Stimulated activated CD4-positive, alpha-beta T cell treated with anti-CD3 and anti-CD28 coated beads, TNF-alpha, amount 100 ng/mL, for 24 hours (primary cell): ENCODE measurements at places on chromosomes 3 and 15.

DNA sequence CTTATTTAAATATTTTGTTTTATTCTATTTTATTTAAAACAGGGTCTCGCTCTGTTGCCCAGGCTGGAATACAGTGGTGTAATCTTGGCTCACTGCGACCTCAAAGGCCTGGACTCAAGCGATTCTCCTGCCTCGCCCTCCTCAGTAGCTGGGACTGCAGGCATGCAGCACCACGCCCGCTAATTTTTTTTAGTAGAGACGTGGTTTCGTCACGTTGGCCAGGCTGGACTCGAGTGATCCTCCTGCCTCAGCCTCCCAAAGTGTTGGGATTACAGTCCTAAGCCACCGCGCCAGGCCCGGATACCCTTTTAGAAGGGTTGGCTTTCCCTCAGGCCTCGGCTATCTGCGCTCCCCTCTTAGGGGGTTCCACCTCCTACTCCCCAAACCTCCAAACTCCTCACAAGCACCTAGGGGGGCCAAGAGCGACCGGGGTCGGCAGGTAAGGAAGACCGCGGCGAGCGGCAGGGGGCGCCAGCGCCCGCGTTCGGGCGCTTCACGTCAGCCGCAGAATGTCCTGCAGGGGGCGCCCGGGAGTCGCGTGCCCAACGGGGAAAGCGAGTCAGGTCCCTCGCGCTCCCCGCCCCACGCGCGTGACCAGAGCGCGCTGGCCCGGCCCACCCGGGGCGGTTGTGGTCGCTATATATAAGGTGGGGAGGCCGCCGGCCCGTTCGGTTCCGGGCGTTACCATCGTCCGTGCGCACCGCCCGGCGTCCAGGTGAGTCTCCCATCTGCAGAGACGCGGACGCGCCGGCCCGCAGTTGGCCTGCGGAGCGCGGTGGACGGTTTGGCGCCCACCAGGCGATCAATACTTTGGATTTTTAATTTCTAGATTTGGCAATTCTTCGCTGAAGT, 51.8 kb upstream of the GATM start:
- peak; percentile 70 for DNase-seq

GRCh38 chr3:127606086-127606805, 8.0 kb downstream of the MCM2 start:
- no peak for DNase-seq

GRCh38 chr15:77421370-77421700, 647 bp downstream of the HMG20A start:
- no peak for DNase-seq

DNA sequence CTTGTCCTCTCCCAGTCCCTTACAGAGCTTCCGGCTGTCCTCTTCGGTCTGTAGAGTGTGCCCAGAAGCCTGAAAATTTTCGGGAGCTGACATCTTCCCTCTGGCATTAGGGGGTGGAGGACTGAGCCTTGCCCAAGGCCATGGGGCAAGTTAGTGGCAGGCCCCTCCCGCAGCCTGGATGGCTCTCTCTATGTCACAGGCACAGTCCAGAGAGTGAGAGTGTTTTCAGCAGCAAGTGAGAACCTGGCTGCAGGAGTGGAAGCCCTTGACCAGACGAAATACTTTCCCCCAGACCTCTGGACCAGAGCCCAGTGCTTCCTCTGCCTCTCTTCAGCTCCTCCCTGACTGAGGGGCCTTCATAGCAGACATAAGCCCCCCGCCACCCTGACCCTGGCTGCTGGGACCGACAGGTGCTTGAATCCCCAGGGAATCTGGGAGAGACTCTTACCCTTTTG, 50.5 kb upstream of the SEC22A start:
- no peak for DNase-seq

DNA sequence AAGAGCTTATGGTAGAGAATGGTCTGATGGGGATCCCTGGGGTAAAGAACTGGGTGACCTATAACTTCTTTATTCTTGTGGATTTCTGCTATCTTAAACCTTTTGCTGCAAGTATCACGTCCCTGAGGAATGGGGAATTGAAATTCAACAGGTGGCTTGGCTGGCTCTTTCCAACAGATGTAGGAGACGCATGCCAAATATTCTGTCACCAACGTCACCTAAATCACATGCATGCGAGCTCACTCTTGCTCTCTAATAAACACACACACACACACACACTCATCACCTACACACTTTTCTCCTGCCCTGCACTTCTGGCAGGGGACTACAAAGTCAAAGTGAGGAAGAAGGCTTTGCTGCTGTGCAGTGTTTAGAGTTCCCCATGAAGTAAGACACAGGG, 145.8 kb upstream of the NECTIN3 start:
- no peak for DNase-seq

DNA sequence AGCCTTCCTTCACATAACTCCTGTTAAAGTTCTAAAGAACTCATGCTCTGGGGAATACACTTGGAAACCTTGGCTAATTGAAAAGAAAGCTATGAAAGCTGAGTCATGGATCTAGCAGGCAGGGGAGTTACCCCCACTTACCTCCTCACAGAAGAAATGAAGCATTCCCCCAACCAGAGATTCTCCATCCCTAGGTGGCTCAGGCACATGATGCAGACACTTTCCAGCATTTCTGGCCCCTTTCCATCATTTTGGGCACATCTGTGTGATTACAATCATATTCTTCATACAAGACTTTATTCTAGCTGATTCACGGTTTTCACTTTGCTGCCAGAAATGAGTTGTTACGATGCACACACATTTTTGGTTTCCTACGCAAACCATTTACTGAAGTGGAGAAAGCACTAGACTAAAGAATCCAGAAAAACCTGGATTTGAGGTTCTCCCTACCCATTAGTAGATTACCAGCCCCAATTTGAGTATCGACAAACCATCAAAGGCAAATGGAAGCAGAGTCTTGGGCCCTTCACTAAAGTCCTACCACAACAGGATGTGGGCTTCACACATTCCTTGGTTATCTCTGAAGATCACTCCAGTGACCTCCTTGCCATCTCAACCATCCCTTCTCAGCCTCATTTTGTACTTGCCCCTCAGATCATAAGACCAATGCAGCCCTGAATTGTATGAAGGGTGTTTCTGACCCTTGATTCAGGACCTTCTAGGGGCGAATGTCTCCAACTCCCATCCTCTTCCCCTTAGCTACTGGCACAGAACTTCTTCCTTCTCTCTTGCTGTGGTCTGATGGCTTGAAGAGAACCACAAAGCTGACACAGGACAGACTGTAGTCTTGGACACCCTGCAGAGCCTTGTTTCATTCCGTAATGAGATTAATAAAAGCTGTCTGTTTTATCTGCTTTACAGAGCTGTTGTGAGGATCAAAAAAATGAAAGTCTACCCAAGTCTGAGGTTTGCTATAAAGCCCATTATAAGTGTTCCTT, 42.5 kb upstream of the SNRK start:
- DNase-seq: no peak

GRCh38 chr3:127675651-127676391, 3.1 kb downstream of the ABTB1 start:
- DNase-seq: no peak

- no peak for DNase-seq
Measured at GRCh38 chr15:76204916-76205460, 106.3 kb downstream of the ETFA start.

GRCh38 chr3:135079095-135079494, 284.0 kb downstream of the EPHB1 start:
- no peak for DNase-seq

GRCh38 chr3:13831386-13831996, 48.4 kb downstream of the WNT7A start:
- DNase-seq: no peak

GRCh38 chr3:197393711-197394110, 95.3 kb upstream of the DLG1 start:
- no peak for DNase-seq

- no peak for DNase-seq
Measured at GRCh38 chr15:100923902-100924301, 4.7 kb downstream of the LRRK1 start.

DNA sequence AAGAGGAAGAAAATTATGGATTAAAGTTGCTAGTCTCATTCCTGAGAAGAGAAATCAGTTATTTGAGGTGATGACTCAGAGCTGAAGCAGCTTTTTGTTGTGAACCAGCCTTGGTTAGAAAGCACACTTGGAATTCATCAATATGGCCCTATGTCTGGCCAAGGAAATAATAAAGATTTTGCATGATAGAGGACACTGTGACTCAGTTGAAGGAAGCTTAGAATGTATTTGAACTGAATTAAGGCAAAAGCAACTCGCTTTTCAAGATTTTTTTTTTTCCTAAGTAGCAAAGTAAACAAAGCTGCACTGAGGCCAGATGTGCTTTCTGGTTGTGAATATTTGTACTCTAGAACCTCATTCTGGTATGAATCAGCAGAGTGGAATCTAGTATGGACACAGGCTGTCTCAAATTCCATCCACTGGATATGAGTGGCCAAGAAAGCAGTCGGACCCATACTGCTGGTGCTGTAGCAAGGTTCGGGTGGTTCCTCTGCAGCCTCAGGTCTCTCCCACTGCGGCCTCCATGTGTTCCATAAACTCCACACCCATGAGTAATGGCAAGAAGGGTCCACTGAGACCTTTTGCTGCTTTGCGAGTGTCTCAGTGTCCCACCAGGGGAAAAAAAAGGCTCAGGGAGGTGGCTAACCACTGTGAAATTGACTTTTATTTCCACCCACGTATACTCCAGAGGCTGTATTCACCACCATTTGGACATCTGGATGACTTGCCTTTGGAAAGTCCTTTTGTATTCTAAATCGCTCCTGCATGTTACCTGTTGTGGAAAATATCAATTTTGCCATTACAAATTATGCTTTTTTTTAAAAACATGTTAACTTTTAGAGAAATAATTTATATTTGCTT, 53.1 kb downstream of the TGFBR2 start:
- DNase-seq: no peak
